HFF-Myc (cell line): ENCODE measurements at places on chromosomes 5 and 9.
A peak's percentile ranks its signal among the peaks of the same experiment; 100 is the strongest.

DNA sequence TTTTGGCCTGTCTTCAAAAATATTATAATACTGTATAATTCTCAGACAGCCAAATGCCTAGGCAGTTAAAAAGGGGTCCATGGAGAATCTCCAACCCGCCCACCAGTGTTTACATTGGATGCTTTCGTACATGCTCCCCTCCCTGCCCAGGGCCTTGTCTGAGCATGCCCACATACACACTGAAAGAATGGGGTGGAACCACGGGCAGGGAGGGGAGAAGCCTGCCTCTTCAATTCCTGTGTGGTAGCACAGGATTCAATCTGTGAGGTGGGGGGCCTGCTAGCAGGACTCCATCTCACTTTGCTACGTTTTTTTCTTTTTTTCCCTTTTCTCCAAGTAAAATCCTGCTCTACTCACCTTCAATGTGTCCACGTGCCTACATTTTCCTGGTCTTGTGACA, 314.7 kb upstream of the GRAMD2B start:
- DNase-seq, result no peak

DNA sequence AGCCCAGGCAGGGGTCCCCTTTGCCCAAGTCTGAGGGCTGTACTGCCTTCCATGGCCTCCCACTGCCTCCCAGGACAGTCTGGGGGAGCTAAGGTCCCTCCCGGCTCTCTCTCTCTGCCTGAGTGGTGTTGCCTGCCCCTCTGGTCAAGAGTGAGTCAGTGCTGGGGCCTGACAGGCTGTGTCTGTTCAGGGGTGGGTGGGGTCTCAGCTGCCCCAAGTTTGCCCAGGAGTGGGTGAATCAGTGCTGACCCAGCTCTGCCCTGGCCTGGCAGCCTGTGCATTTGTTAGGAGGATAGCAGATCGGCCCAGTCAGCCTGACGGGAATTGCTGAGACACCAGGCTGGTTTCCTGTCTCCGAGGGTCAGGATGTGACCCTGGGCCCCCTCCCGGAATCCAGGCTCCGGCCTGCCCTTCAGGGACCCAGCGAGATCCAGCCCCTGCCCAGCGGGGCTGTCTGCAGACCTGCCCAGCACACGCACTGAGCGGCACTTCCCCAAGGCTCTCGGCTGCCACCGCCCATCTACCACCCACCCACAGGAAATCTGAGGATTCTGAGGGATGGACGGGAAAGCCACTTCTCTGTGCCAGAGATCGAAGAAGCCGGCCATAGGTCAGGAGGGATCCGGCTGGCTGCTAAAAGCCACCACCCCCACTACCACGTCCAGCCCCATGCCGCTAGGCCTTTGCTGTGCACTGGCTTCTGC, 15.9 kb downstream of the ENG start:
- DNase-seq, result peak; percentile 36

DNA sequence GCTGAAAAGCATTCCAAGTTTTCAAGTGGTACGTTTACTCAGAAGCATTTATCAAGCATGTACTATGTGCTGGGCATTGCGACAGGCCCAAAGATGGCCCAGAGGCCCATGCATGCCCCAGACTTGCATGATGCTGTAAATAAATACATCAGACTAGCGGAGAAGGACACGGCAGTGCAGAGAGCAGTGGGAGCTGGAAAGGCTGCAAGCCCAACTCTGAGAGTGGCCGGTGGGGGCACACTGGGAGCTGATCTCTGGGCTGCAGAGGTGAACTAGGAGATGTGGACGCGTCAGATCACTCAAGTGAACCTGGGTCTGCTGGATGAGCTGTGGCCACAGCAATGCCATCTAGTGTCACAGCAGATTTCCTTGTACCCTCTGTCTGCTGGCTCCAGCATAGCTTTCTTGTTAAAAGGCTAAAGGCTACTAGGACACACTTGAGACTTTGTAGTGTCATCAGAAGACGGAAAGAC, 246.9 kb downstream of the FANCC start:
- DNase-seq, result no peak

- no peak for DNase-seq
Measured at GRCh38 chr9:4666042-4666699, at the start of gene SPATA6L. Gene SPATA6L (minus strand): TSS chr9:4666480. CDS start chr9:4666250, 230 bp downstream.

DNA sequence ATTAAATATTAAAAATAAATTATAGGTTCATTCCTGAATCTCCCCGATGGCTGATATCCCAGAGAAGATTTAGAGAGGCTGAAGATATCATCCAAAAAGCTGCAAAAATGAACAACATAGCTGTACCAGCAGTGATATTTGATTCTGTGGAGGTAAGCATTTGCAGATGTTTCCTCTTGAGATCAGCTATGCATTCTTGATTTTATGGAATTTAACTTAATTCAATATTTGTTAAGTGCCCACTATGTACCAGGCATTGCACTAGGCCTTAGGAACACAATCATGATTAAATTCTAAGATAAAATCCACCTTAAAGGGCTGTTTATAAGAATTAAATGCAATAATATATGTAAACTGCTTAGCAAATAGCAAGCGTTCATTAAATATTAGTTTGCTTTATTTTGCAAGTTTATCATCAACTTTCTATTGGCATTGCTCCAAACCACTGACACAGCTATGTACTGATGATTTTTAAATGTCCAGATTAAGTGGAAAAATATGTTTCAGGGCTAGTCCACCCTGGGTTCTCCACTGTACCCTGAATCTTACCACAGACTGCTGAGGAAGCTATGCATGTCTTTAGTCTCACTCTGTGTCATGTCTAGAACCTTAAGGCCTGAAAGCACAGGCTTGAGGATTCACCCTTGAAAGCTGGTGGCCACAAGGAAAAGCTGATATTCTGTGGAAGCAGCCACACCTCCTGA, 33.2 kb downstream of the SLC22A4 start:
- DNase-seq, result peak; percentile 21

DNA sequence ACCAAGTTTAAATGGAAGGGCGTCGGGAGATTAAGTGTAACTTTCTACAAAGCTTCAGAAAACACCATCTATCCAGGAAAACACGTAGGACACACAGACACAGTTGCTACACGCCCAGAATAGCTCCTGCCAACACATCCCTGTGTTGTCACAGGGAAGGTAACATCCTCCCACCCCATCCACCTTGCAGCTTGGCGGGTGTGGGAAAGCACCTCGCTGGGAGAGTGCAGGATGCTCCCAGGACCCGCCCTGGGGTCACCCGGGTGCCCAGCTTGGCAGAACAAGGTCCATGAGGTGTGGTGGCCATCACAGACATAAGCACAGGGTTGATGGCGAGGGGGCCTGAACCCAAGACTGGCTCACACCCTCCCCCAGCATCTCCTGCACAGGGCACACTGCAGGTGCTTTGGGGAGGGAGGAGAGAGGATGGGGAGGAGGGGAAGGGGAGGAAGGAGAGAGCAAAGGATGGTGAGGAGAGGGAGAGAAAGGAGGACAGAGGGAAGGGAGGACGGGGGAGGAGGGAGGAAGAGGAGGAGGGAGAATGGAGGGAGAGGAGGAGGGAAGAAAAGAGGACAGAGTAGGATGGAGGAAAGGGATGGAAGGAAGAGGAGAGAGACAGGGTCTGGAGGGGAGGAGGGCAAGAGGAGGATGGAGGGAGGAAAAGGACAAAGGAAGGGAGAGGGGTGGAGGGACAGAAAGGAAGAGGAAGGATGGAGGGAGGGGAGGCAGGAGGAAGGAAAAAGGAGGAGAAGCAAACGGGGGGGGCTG, 37.2 kb downstream of the GOLM1 start:
- no peak for DNase-seq

DNA sequence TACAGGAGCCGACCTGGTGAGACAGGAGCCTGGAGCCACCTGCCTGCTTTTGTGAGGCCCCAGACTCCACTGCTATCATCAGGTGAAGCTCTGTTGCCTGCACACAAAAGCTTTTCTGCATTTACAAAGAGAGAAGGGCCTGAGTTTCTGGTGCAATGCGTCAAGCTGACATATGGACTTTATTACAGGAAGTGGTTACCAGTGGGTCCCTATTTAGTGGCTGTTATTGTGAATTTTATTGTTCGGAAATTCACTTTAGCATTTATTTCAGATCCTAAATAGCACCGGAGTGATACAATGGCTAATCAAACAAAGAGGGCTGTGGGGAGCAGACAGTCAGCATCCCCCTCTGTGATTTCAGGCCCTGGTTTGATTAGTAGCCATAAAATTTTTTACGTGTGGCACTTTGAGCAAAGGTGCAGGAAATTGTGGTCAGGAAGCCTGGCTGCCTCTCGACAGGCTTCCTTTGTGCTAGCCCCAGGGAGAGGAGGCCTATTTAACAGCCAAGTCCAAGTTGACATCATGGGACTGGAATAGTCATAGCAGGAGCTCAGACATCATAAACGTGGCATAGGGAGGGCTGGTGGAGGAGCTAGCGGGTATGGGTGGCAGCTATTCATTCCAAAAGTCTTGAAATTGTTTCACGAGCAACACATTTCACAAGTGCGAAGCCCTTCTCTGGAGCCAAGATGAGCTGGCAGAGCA, 8.4 kb downstream of the TGFBI start:
- peak; percentile 80 for DNase-seq

- peak; percentile 45 for DNase-seq
Measured at GRCh38 chr5:33867241-33867640, 24.5 kb downstream of the ADAMTS12 start.

- no peak for DNase-seq
Measured at GRCh38 chr9:22131817-22132216, 122.7 kb upstream of the CDKN2B start.

DNA sequence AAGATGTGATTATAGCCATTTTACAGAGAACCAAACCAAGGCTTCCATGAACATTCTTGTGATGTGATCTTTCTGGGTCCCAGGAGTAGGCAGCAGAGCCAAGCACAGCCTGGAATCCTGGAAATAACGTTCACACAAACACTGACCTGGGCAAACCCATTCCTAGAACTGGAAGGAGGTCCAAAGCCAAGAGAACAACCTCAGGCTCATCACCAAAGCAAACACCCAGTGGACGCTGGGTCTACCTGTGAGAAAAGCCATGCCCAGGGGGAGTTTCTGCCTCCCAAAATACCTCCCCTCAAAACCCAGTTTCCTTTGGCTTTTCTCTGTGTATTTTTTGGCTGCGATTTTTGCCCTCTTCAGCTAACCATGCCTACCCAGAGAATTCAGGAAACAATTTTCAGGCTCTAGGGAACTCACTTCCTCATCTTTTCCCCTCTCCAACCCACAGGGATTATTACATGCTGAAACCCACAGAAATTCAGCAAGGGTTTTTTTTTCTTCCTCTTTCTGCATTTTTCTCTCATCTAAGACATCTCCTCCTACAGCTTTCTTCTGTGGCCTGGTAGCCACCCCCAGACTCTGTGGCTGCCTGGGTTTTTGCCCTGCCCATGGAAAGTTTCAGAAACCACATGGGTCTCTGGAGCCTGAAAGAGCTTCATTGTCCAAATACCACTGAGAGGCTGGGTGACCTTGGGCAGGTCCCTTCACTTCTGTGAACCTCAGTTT, 75.0 kb downstream of the TNC start:
- no peak for DNase-seq

- DNase-seq, result no peak
Measured at GRCh38 chr5:66669086-66669861, 73.1 kb downstream of the MAST4 start.

DNA sequence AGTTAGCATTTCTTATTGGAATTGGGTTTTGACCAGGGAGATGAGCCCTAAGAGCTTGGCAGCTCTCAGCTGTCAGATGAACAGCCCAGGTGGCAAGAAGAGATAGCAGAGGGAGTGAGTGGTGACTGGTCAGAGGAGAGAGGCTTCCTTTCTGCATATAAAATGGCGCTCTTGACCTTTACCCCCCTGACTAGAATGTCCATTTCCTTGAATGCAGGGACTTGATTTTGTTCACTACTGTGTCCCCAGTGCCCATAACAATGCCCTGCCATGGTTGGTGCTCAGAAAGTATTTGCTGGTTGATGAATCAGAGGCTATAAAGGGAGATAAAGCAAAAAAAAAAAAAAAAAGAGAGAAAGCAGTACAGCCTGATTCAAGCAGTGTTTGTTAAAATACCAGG, 7.2 kb downstream of the CHMP5 start:
- no peak for DNase-seq
